ENCODE measurements at places on chromosomes 4 and X.

GRCh38 chr4:139142087-139142486 lies 34.9 kb downstream of the ELF2 start:
- no peak for DNase-seq

- DNase-seq, result peak; percentile 16
These were observed 231.5 kb downstream of the MAML3 start for GRCh38 chr4:139922406-139923024.

- no peak for DNase-seq
These were observed 65.7 kb downstream of the CLCN5 start for GRCh38 chrX:49988143-49988542.

GRCh38 chrX:30568136-30568535 lies 9.4 kb downstream of the TASL start:
- DNase-seq, result peak; percentile 10

- peak; percentile 76 for DNase-seq
These were observed 103.9 kb upstream of the MAOA start for GRCh38 chrX:43552156-43552555.

GRCh38 chr4:104302731-104303130 lies 192.0 kb downstream of the CXXC4 start:
- no peak for DNase-seq

GRCh38 chr4:146495269-146495668 lies 26.5 kb downstream of the SLC10A7 start:
- no peak for DNase-seq

DNA sequence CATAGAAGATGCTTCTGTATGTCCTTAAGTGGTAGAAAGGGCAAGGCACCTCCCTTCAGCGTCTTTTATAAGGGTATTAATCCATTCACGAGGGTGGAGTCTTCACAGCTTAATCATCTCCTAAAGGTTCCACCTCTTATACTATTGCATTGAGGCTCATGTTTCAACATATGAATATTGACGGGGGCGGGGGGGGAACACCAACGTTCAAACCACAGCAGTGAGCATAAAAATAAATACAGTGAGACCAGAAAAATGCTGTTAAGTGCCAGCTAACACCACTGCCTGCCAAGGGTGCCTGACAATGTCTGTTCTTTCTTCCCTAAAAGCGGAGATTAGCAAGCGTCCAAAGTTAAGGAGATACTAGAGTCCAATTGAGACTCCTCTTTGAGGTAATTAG lies 323.3 kb downstream of the STK32B start:
- no peak for DNase-seq

DNA sequence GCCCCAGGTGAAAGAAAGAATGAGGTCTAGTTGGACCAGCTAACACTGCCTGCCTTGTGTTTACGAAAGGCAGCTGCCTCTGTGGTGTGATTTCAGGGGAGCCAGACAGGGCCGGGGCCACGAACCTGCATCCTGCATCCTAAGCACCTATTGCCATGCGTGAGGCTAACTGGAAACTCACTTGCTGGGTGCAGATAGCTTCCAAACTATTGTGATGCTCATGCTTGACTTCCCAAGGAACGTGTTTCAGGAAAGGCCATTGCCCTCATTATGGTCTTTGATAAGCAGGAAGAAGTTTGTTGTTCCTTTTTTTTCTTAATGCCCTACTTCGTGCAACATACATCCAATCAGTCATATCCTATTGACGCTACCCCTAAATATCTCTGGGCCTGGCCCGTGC lies 2.3 kb upstream of the IRF2 start:
- DNase-seq, result no peak

- DNase-seq, result peak; percentile 52
These were observed 104.0 kb upstream of the MBNL3 start for GRCh38 chrX:132592880-132593279.

All from DMS53 (cell line).